Right lobe of liver (tissue), 6 donors: ENCODE measurements at places on chromosomes 2 and 18. TPM values are rescaled to one million over a fixed set of nuclear protein-coding genes. Genes with fewer than 3 reads are reported as not detected.
A peak's percentile ranks its signal among the peaks of the same experiment; 100 is the strongest.

DNA sequence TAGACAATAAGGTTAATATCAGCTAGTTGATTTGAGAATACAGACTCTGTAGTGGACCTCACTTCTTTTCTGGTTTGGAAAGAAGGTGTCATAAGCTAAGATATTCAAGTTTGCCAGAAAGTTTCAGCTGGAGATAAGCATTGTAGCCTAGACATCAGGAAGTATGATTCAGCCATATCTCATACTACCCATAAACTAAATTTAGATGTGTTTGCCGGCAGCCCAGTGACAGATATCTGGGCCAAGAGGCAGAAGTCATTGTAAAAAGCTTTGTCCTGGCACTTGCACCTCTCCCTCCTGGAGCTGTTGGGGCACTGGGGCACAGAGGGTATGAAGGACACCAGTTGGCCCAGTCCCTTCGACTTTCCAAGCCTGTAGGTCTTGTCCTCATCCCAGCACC is 128.0 kb downstream of the EPHA4 start:
- H3K4me1 ChIP-seq = no peaks in the 10 kb centered on the region
- H3K36me3 ChIP-seq = no peaks in the 10 kb centered on the region
- no peak for DNase-seq

DNA sequence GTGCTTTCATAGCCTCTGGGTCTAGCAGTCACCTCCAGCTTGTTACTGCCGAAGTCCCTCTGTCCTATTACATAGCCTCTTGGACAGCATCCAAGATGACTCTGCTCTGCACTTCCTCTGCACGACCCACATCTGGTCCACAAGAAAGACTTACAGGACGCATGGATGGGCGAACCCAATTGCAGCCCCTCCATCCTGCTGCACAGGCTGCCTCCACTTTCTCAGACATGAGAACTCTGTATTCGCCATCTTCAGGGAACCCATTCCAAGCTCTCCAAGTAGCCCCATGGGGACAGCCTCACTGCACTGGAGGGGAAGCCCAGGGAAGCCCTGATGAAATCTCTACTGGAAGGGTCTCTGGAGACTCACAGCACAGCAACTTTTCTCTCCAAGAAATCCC is 172.1 kb downstream of the GFPT1 start:
- H3K4me1 ChIP-seq = no peaks in the 10 kb centered on the region
- H3K27me3 ChIP-seq = no peaks in the 10 kb centered on the region
- no peak for DNase-seq
- no peak overlapping the region for H3K27ac ChIP-seq

DNA sequence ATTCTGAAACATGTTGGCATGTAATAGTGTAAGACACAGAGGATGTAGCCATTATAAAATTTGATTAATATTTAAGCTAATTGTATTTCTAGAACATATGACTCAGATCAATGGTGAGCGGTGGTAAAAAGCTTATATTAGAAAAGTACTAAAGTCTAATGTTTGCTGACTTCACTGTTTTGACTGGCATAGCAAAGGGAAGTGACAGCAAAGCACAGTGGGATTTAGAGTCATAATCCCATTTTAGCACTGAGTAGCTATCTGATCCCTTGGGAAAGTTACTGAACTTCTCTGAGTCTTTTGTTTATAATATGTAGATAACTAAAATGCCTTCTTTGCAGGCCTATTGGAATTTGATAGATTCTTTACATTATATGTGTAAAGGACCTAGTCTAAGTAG is 60.4 kb downstream of the KIAA1328 start:
- H3K36me3 ChIP-seq = no peaks in the 10 kb centered on the region
- no peak overlapping the region for H3K4me3 ChIP-seq

Gene OSR1
- total RNA-seq = 0.12 TPM

DNA sequence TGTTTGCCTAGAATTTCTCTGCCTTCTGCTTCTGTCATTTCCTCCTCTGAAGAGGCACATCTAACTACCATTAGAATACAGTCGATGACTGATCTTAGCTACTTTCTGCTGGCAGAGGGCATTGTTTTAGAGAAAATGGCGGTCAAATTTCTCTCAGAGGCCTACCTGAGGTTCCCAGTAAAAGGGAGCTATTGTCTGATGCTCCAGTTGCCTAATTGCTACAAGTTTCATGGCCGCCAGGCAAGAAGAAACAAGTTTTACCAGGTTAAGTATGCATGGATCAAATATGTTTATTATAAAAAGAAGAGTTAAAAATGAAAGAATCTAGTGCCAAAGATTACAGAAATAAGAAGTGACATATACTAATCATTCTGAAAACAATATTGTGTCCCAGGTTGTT is 416.6 kb downstream of the DSC3 start:
- H3K4me3 ChIP-seq = no peak overlapping the region
- H3K27ac ChIP-seq = no peak overlapping the region
- H3K27me3 ChIP-seq = no peaks in the 10 kb centered on the region
- no peaks in the 10 kb centered on the region for H3K4me1 ChIP-seq

- no peak overlapping the region for H3K4me3 ChIP-seq
- H3K27ac ChIP-seq = no peak overlapping the region
- no peaks in the 10 kb centered on the region for H3K36me3 ChIP-seq
- DNase-seq = no peak
- H3K4me1 ChIP-seq = no peaks in the 10 kb centered on the region
These were observed 87.3 kb upstream of the ATG16L1 start for GRCh38 chr2:233164128-233164635.

Gene DYNAP
- not detected for total RNA-seq

Gene LIMS4
- total RNA-seq = not detected

Gene FOSL2
- 19.3 TPM for total RNA-seq

Gene GCKR
- total RNA-seq = 150 TPM

DNA sequence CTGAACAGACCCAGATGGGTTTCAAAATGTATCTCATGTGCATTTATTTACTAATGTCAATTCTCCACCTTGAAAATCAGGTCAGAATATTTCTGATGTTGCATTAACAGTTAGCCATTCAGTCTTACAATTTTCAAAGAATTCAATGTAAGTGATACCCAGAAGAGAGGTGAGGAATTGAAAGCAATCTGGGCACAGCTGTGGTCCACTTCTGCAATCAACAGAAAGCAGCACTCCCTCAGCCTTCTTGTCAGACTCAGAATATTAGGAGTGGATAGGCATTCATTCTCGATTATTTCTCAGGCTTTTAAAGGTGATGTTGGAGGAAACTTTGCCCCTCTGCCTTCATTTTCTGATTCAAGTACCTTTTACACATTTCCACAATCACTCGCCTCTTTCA is 15.7 kb downstream of the CCL20 start:
- no peak overlapping the region for H3K4me3 ChIP-seq
- H3K27me3 ChIP-seq = no peaks in the 10 kb centered on the region
- no peak for DNase-seq
- no peaks in the 10 kb centered on the region for H3K4me1 ChIP-seq

GRCh38 chr2:46748735-46749531 is 166.7 kb downstream of the MCFD2 start:
- H3K4me3 ChIP-seq = no peak overlapping the region
- no peaks in the 10 kb centered on the region for H3K27me3 ChIP-seq
- DNase-seq = no peak
- H3K36me3 ChIP-seq = no peaks in the 10 kb centered on the region

Gene CRYGD
- total RNA-seq = not detected

- no peak overlapping the region for H3K27ac ChIP-seq
- no peak for DNase-seq
- no peak overlapping the region for H3K4me3 ChIP-seq
- H3K27me3 ChIP-seq = no peaks in the 10 kb centered on the region
These were observed 92.3 kb downstream of the KLF7 start for GRCh38 chr2:207073412-207073800.

GRCh38 chr2:8457092-8457481 is 224.8 kb upstream of the ID2 start:
- peak overlapping the region; percentile 38 for H3K4me3 ChIP-seq
- H3K27ac ChIP-seq = no peak overlapping the region
- H3K27me3 ChIP-seq = no peaks in the 10 kb centered on the region
- H3K4me1 ChIP-seq = no peaks in the 10 kb centered on the region
- no peaks in the 10 kb centered on the region for H3K36me3 ChIP-seq

- no peaks in the 10 kb centered on the region for H3K36me3 ChIP-seq
- peaks cover 42% of the 10 kb centered on the region for H3K4me1 ChIP-seq
- DNase-seq = no peak
- H3K27ac ChIP-seq = peak overlapping the region; percentile 93
These were observed 998 bp downstream of the RNF149 start for GRCh38 chr2:101307503-101307902.

Gene OSBPL6
- 3.5 TPM for total RNA-seq

Gene PLGLB1
- 124 TPM for total RNA-seq

DNA sequence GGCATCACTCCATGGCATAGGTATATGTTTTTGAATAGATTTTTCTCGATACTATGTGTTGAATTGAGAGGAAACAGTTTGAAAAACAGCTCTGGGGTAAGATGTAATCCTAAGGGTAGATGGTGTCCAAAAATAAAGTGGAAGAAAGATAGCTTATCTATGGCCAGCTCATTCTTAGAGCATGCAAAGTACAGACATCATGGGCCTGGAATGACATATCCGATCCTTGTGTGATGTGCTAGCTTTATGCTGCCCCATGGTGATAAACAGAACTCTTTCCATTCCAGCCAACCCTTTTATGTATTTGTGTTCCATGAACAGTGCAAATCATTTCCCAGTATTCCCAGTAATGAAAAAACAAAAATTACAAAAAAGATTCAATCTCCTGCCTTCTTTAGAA is 390.2 kb upstream of the NXPH2 start:
- H3K27me3 ChIP-seq = no peaks in the 10 kb centered on the region
- H3K36me3 ChIP-seq = no peaks in the 10 kb centered on the region
- H3K4me1 ChIP-seq = no peaks in the 10 kb centered on the region
- DNase-seq = no peak
- no peak overlapping the region for H3K4me3 ChIP-seq
- H3K27ac ChIP-seq = no peak overlapping the region

- no peaks in the 10 kb centered on the region for H3K36me3 ChIP-seq
- no peaks in the 10 kb centered on the region for H3K4me1 ChIP-seq
- no peak overlapping the region for H3K4me3 ChIP-seq
- H3K27me3 ChIP-seq = no peaks in the 10 kb centered on the region
These were observed 1556.8 kb upstream of the SLC39A10 start for GRCh38 chr2:194100201-194100600.

DNA sequence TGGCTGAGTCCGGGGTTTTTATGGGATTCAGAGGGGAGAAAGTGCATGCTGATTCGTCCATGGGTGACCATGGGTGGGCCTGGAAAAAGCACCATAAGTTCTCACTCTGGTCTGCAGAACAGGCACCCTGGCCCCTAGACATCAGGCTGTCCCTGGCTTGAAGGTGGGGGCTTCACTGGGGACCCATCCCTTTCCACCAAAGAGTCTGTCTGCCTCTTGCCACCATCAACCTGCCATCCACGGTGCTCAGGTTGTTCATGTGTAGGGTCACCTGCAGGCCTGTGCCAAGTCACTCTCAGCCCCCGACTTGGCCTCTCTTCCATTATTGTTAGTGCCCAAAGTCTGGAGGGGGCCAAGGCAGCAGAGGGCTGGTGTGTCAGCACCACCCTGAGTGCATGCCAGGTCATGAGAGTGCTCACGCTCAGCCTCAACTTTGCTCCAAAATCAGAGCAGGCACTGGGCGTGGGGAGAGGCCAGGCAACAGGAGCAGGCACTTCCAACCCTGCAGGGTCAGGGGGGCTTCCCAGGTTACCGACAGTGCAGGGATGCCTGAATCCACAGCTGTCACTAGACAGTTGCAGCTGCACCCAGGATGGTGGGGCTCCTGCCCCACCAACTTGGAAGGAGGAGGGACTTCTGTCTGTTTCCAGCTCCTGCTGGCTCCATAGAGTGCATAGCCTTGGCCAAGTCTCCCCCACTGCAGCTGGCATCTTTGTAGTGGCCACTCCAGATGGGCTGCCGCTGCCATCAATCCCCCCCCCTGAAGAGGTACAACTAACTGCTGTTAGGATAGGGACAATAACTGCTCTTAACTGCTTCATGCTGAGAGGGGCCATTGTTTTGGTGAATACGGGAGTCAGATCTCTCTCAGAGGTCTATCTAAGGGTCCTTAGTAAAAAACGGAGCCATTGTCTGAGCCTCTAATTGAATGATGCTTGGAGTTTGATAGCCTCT is 209.3 kb downstream of the AKAIN1 start:
- H3K27ac ChIP-seq = no peak overlapping the region
- no peak overlapping the region for H3K4me3 ChIP-seq
- H3K36me3 ChIP-seq = no peaks in the 10 kb centered on the region
- no peaks in the 10 kb centered on the region for H3K27me3 ChIP-seq

DNA sequence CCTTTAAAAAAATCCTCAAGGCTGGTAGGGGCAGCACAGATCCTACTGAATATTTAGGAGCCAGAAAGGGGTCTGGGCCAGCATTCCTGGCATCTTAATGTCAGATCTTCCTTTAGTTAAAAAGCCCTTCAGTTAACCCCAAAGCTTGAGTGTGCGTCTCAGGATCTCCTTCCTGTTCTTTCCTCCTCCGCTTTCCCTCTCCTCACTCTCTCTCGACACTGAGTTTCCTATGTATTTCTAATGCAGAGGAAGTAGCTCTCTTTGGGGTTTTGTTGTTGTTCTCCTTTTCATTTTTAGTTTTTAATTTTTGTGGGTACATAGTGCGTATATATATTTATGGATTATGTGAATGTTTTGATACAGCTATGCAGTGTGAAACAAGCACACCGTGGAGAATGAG is 109.9 kb upstream of the COPS8 start:
- H3K27me3 ChIP-seq = no peaks in the 10 kb centered on the region
- no peaks in the 10 kb centered on the region for H3K36me3 ChIP-seq
- H3K27ac ChIP-seq = no peak overlapping the region

- H3K4me1 ChIP-seq = no peaks in the 10 kb centered on the region
- DNase-seq = no peak
- no peaks in the 10 kb centered on the region for H3K36me3 ChIP-seq
- H3K27me3 ChIP-seq = no peaks in the 10 kb centered on the region
- no peak overlapping the region for H3K4me3 ChIP-seq
These were observed 29.9 kb upstream of the ALKAL2 start for GRCh38 chr2:317501-318424.

- no peaks in the 10 kb centered on the region for H3K4me1 ChIP-seq
- no peak for DNase-seq
- no peak overlapping the region for H3K4me3 ChIP-seq
- H3K27me3 ChIP-seq = no peaks in the 10 kb centered on the region
These were observed 119.8 kb downstream of the PLB1 start for GRCh38 chr2:28615706-28616105.

Gene GFPT1
- total RNA-seq = 20.7 TPM

GRCh38 chr2:127061375-127062273 is 45.3 kb downstream of the BIN1 start:
- H3K4me1 ChIP-seq = peaks cover 12% of the 10 kb centered on the region
- H3K27me3 ChIP-seq = no peaks in the 10 kb centered on the region
- no peak overlapping the region for H3K4me3 ChIP-seq
- H3K36me3 ChIP-seq = no peaks in the 10 kb centered on the region

- H3K4me3 ChIP-seq = no peak overlapping the region
- no peaks in the 10 kb centered on the region for H3K4me1 ChIP-seq
- no peaks in the 10 kb centered on the region for H3K27me3 ChIP-seq
- no peaks in the 10 kb centered on the region for H3K36me3 ChIP-seq
- H3K27ac ChIP-seq = no peak overlapping the region
These were observed 21.4 kb downstream of the HJURP start for GRCh38 chr2:233832869-233833311.
